Mesendoderm (in vitro differentiated cells): ENCODE measurements at places on chromosomes 16 and 17.
A peak's percentile ranks its signal among the peaks of the same experiment; 100 is the strongest.

- DNase-seq = peak; percentile 62
Measured at GRCh38 chr17:6941989-6942388, 53.9 kb upstream of the ALOX12 start.

DNA sequence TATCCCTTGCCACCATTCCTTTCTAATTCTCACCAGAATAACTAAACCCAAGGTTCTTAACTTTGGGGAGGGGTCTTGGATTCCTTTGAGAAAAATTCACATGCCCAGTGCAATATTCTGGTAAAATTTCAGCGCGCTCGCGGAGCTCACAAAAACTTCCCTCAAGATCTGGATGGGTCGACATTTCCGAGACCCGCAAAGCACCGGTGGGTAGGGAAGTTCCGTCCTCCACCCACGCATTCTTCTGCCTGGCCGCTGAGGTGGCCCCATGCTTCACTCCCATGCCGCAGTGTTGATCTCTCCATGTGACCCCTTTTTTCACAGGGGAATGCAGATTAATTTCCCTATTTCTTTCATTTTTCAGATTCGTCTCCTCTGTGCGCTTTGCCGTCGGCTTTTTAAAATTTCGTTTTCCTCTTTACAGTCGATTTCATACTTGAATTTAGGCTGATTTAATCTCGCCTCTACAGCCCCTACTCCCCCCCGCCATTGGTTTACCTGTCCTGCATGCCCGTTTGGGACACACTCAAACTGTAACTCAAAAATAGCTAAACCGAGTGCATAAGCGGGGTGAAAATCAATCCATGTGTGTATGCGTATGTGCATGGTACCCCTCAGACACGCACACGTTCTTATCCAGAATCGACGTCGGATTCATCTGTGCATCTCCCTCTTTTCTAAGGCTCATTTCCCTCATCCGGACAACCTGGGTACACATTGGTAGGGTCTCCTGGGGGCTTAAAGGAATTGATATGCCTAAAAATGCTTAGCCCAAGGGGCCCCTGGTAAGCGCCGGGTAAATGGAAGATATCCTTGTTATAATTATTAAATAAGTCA, 1.4 kb upstream of the SP6 start:
- DNase-seq = no peak

DNA sequence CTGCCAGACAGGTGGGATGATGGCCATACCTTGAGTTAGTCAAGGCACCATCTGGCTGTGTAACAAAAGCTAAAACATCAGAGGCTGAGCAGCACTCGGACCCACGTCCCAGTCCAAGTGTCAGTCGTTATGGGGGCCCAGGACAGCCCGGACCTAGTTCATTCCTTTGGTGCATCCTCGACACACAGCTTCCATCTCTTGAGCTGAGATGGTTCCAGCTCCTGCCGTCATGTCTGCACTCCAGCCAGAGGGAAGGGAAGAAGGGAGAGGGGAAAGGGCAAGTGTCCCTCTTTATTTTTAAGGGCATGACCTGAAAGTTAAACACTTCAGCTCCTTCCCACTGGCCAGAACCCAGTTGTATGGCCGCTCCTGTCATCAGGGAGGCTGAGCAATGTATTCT, 218.0 kb downstream of the SEC14L1 start:
- no peak for DNase-seq

DNA sequence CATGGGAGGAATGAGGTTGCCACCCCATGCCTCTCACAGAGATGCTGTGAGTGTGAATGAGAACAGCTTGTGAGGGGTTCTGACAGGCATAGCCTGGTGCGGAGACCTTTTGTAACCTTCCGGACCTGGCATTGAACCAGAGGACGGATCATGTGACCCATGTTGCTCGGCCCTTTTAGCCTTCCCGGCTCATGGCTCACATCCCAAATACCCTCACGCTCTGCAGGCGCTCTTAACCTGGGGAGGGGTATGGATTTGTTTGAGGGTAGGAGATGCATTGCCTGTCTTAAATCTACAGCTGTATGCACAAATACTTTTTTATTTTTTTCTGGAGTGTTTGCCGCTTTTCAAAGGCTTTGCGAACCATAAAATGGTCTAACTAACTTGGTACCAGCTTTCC, 102.4 kb upstream of the CRHR1 start:
- DNase-seq = no peak

DNA sequence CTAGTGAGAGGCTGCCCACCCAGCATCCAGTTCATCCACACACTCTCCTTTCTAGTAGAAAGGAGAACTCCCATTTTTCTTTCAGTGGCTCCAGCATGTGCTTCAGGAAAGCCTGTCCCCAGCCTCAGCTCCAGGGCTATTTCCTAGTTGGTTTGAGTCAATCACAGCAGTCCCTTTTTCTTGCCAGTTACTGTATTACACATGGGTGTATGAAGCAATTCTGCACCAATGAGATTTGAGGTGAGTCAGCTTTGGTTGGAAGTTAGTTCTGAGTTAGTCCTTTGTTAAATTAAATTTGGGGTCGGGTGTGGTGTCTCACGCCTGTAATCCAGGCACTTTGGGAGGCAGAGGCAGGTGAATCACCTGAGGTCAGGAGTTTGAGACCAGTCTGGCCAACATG, 24.8 kb downstream of the RAD51D start:
- peak; percentile 48 for DNase-seq

GRCh38 chr17:43442711-43443110, 41.1 kb upstream of the DHX8 start:
- DNase-seq = no peak

DNA sequence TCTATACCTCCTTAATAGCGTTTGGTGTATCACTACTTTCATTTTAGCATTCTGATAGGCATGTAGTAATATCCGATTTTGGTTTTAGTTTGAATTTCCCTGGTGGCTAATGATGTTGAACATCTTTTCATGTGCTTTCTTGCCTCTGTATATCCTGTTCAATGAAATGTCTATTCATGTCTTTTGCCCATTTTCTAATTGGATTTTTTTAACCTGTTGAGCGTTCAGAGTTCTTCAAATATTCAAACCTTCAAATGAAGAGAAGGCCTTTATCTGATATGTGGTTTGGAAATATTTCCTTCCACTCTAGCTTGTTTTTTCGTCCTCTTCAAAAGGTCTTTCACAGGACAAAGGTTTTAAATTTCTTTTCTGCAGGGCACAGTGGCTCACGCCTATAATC, 2.4 kb upstream of the NME1 start:
- no peak for DNase-seq

DNA sequence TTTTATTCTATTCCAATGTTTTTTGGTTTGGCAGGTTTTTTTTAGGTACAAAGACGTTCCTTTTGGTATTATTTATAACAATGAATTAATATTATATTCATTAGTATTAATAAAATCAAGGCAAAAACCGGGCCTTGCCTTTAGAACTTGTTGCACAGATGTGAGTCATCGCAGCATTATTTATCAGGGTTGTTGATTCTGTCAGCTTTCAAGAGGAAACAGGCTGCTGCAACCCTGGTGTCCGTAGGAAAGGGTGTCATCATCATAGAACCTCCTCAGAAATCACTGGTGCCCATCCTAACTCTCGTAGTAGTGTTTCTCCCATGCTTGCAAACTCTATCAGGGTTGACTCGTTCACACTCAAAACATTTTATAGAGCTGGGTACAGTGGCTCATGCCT, 10.2 kb upstream of the LRRC37B start:
- no peak for DNase-seq

DNA sequence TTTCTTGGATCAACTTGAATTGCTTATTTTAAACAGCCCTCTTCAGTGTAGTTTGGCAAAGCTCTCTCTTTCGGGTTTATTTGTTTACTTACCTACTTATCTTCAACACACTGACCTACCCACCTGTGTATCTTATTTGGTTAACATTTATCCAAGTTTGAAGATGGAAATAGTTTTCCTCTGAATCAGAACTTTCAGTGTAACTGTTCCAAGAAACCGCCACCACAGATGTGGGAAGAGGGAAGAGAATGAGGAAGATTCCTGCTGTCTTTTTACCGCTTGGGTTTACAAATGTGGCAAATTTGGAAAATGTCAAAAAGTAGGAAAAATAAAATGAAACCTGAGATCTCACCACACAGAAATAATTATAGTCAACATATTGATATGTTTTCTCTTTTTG, 115.8 kb downstream of the MSI2 start:
- no peak for DNase-seq

GRCh38 chr16:67183-67791, 5.1 kb downstream of the RHBDF1 start:
- no peak for DNase-seq

DNA sequence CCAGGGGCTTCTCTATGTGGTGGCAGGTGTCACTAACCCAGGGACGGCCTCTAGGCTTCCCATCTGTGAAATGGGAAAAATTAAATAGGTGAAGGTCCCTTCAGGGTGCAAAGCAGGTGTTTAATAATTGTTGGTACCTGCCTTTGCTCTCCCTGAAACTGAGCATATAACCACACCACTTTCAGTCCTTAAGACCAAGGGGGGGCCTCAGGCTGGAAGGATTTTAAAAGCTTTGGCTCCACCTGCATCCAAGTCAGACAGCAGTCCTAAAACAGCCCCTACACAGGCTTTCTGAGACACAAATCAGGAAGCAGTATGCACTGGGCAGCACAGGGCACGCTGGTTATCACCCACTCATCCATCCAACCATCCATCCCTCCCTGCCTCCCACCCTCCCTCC, 55.0 kb downstream of the TK2 start:
- DNase-seq = no peak

DNA sequence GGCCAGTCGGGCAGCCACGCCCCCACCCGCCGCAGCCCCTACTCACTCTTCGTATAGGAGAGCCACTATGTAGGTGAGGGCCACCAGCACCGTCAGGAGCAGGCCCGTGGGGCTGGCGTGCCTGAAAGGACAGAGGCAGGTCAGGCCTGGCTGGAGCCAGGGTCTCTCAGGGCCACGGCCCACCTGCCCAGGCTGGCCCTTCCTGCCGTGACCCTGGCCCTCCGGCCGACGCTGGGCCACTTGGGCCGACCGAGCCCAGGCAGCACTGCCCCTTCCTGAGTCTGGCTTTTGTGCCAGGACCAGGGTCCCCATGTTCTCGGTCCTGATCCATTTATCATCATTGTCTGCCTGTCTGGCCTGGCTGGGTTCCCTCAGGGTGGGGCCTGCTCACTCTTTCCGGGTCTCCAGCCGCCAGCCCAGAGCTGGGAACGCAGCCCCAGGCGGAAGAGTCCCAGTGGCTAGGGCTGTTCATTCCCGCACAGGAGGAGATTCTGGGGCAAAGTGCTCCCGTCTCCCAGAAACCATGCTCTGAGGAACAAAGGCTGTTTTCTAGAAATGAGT, 10.1 kb upstream of the RASD1 start:
- DNase-seq = no peak

DNA sequence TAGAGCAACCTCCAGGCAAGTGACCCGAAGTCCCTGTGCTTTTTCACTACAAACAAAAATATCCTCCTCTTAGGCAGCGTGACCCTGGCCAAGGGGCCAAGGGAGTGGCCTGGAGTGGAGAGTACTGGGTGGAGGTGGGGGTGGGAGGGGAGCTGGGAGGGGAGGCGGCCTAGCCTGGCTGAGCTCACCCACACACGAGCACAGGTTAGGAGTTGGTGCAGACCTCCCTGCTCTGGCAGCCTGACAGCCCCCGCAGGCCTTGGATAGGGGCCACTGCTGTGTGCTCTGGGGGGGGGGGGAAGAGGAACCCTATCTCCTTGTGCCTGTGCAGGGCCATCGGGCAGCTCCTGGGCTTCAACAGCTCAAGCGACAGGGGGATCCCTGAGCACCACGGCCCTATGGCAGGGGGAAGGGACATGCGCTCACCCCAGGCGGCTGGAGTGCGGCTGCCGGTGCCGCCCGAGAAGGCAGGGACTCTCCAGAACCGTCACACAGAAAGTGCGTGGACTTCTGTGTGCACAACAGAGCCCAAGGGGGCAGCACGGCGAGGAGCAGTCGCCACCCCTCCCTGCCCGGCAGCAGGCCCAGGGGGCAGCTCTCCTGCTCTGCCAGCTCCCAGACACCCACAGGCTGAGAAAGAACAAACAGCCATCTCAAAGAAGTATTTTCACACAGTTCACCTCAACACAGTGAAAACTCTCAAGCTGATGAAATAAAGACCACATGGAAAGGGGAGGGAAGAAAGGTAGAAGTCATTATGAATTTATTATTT, 13.3 kb downstream of the SLC16A3 start:
- DNase-seq = no peak

DNA sequence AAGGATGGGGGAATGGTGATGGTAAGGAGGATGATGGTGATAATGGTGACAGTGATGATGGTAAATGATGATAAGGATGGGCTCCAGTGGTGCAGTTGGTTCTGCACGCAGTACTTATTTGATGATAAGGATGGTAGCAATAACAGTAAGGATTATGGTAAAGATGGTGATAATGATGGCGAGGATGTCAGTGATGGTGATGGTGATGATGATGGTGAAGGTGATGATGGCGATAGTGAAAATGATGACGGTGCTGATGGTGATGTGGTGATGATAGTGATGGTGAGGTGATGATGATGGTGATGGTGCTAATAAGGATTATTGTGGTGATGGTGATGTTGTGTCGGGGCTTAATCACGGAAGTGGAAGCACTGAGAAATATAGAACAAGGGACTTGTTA, 103.7 kb downstream of the C16orf95 start:
- DNase-seq = no peak

DNA sequence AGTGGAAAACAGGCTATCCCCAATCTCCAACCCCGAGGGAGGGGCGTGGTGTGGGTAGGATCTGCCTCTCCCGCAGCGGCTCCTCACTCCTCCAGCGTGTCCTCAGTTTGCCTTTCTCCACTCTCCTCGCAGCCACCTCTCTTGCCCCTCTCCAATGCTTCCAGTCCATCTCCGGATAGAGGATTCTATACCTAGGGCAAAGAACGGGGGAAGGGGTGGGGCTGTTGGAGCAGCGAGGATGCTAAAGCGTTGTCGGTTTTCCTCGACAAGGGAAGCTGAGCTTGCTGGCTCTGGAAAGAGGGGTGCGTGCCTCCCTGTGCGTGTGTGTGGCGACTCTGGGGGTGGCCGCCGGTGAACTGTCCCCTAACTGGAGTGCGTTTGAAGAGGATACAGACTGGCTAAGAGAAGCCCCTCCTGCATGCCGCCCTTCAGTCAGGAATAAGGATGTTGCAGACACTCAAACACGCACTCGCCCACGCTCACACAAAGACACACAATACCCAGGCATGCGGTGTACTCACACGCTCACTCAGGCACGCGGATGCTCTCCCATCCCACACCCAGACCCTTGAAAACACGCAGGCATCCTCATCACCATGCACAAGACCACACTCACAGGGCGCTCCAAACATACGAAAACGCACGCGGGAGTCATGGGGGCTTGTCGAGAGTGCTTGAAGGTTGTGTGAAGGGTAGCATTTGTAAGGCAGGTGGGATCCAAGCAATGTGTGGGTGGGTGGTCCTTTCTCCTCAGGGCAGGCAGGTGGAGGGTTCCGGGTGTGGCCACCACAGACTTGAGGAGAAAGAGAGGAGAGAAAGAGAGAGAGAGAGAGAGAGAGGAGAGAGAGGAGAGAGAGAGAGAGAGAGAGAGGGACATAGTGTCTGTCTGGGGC, 655 bp upstream of the GPR139 start:
- DNase-seq = no peak

DNA sequence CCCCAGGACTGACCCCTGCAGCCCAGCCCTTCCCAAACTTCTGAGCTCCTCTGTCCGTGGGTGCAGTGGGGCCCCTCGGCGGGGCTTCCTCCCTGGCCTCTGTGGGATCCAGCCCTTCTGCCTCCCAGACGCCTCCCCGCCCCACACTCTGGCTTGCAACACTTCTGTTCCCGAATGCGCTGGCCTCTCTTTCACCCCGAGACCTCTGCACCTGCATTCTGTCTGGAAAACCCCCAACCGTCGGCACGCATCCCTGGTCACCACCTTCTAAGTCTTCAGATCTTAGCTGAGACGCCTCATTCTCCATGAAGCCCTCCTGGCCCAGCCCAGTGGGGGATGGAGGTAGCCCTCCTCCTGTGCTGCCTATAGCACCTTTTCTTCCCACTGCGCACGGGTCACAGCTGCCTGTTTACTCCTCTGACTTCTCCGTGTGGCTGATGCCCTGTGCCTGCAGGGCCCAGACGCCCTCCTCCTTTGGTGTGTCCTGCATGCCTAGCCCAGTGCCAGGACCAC, 26.4 kb downstream of the TMEM235 start:
- DNase-seq = no peak
